ENCODE measurements at places on chromosomes 11 and 22.

- no peak for DNase-seq
Observed at GRCh38 chr11:9853929-9854552, 190.2 kb downstream of the SWAP70 start.

GRCh38 chr22:43526946-43527345 is 115.1 kb downstream of the MPPED1 start:
- DNase-seq = no peak

GRCh38 chr11:70887542-70887827 is 364.9 kb downstream of the SHANK2 start:
- DNase-seq = no peak

DNA sequence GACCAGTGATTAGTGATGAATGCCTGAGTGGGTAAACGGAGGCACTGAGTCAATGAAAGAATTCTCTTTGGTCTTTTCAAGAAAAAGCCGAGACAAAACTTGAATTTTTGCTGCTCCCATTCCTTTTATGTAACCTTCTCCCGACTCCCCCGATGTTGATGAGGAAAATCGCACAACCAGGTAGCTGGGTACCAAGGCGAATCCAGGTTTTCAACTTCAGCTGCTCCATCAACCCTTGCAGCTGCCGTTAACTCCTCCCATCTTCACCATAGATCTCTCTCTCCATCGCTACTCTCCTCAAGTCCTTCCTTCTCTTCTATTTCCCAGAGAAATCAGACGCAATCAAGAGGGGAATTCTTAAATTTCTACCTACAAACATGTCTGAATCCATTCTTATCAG is 611 bp upstream of the USP2 start:
- DNase-seq = no peak

Measured in Right ventricle myocardium inferior (tissue), 1 donor.